Lower lobe of right lung (tissue), 2 donors: ENCODE measurements at places on chromosomes 16 and 17. TPM values are rescaled to one million over a fixed set of nuclear protein-coding genes. Genes with fewer than 3 reads are reported as not detected.

DNA sequence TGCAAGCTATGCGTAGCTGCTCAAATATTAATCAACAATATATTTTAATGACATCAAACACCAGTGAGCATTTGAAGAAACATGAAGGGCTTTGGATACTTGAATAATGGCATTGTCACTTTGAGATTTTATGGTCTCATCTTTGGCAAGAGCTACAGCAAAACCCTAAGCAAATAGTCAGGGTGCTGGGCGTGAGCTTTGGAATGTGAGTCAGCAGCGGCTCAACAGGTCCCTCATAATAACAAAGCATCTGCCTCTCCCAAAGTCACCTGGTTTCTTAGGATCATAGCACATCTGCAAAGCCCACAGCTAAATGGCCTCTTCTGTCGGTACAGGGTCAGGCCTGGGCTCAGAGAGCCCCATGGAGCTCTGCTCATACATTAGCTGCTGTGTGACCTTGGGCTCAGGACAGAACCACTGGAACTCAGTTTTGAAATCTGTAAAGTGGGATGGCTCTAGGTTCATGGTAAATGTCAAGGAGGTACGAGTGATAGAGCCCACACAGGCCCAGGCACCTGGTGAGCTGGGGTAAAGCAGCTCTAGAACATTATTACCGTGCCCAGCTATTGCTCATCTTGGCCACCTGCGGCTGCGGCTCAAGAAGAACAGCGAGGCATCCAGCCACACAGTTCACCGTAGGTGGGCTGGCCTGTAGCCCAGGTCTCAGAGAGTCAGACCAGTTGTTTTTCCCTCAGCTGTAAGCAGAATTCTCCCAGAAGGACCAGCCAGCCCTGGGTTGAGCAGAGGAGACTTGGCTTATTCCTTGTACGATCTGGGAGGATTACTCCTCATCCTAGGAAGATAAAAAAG lies 544.5 kb upstream of the CDH11 start:
- no peak for DNase-seq

DNA sequence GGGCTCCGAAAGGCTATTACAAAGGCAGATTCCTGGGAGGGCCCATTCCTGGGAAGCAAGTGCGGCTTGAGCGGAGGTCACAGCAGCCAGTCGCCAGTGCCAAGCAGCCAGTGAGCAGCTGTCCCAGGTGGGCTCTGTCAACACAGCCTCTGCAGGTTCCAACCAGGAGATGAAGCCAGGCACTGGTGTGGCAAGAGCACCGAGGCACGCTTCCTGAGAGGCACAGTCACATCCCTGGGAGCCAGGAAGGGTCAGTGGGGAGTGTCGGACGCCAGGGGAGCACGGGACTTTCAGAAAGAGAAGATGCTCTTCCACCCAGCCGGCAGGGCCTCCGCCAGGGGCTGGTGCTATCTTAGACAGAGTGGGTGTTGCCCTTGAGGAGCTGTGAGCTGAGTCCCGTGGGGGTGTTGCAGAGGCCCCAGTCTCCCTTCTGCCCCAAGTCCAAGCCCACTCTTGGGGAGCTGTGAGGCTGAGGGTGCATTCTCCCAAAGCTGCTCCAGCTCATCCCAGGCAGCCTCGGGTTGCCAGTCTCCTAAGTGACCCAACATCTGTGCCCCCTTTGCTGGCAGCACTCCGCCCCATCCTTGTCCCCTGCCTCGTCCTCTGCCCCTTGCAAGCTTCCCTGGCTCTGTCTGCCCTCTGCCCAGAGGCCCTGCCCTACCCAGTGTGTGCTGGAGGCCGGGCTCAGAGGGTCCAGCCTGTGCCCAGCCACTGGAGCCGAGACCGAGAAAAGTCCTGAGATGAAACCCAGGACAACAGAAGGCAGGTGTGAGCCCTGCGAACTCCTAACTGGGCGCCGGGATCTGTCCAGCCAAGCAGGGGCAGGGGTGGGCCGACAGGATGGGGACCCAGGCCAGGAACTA lies 6.6 kb downstream of the UBALD1 start:
- no peak for DNase-seq

- DNase-seq: no peak
These were observed 7.0 kb downstream of the KSR1 start for GRCh38 chr17:27463235-27463677.

GRCh38 chr17:40707745-40708144 lies 4.2 kb upstream of the KRT24 start:
- DNase-seq: peak; percentile 51

- no peak for DNase-seq
These were observed 65.8 kb downstream of the CYTH1 start for GRCh38 chr17:78716292-78716691.

Gene FOXK2
- 60.1 TPM for total RNA-seq

GRCh38 chr16:66950971-66951790 lies 9.9 kb upstream of the CES3 start:
- no peak for DNase-seq

- no peak for DNase-seq
These were observed 5.1 kb upstream of the GNA13 start for GRCh38 chr17:65061646-65062045.

GRCh38 chr17:40945414-40945813 lies 8.0 kb upstream of the KRT23 start:
- DNase-seq: no peak

GRCh38 chr16:71723537-71724319 lies 773 bp downstream of the PHLPP2 start:
- peak; percentile 80 for DNase-seq

GRCh38 chr16:11727796-11728543 lies 14.7 kb downstream of the TXNDC11 start:
- no peak for DNase-seq

- DNase-seq: no peak
These were observed 7.4 kb downstream of the CDC42EP4 start for GRCh38 chr17:73304438-73304837.

Gene NAA38
- 61.5 TPM for total RNA-seq

DNA sequence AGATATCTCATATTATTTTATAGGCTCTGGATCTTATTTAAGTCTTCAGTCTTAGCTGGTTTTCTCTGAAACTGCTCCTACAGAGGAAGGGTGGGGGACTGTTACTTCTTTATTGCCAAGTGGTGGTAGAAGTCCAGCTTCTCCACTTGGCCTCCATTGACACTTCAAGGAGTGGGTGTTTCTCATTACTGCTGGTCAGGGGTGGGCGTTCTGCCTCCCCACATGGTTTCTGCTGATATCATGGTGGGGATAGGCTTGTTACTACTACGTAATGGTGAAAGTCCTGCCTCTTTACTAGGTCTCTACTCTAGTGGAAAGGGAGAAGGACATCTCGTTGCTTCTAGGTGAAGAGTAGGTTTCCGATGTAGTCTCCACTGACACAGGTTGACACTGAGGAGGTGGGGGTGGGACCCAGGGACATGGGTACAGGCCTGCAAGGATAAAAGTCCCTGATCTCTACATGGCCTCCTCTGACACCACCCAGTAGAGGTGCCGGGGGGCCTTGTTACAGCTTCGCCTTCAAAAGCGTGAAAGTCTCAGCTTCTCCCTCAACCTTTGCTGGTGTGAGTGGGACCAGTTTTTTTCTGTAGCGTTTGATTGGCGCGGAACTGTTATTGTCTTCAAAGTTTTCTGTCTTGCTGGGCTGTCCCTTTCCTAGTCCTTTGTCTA lies 20.3 kb downstream of the PRAC1 start:
- no peak for DNase-seq

Gene HIGD1B
- 22.3 TPM for total RNA-seq

Gene TEDC2
- 0.68 TPM for total RNA-seq

Gene ARHGAP27
- total RNA-seq: 71.0 TPM

DNA sequence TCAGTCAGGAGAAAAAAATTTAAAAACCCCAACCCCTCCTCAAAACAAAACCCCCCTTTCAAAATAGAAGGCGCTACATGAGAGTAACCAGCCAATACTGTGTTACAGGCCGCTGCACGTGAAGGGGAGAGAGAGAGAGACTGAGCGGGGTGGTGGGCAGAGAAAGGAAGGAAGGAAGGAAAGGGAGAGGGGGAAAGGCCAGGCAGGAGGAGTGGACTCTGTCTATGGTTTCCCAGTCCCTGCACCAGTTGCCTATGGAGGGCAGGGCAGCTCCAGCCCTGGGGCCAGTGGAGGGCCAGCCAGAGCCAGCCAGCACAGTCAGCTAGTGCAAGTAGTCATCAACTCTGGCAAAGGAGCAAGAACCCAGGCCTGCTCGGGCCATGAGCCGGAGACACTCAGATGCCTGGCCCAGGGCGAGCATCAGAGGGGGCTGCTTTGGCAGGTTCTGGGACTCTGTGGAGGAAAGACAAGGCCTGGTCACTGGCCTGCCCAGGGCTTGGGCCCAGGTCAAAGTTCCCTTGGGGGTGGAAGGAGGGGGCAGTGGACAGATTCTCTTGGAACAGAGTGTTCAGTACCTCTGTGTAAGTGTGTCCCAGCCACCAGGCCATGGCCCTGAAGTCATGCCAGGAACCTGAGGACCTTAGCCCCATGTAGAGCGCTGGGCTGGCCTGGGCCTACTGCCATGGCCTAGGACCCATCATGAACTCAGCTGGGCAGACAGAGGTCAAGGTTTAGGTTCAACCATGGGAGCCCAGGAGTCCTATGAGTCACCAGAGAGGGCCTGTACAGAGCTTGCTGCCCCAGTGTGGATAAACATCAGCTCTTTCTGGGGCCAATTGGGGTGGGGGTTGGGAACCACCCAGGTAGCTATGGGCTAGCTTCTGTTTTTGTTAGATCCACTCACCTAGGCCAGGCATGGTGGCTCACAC lies 7.3 kb upstream of the GFOD2 start:
- DNase-seq: no peak

- DNase-seq: peak; percentile 82
These were observed 33.2 kb upstream of the PLCG2 start for GRCh38 chr16:81745704-81746558.
